ENCODE measurements at places on chromosomes 12 and 14.

- no peak for DNase-seq
These were observed 5.0 kb upstream of the EP400 start for GRCh38 chr12:131944601-131945251.

DNA sequence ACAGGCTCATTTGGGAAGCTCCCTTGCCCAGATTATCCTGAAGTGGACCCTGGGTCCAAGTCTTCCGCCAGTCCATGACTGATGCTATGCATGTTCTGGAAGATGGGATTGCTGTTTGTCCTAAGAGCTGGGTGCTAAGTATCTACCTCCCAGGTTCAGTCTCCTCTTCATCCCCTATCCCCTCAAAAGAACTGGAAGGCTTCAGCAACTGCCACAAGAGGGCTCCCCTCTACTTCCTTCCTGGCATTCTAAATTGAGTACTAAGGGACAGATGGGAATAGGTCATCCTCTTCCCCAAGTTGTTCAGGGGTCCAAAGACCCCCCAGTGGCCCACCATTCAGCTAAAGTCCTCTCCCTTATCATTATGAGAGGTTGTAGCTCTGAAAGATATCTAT is 9.0 kb upstream of the FKBP11 start:
- DNase-seq = no peak

DNA sequence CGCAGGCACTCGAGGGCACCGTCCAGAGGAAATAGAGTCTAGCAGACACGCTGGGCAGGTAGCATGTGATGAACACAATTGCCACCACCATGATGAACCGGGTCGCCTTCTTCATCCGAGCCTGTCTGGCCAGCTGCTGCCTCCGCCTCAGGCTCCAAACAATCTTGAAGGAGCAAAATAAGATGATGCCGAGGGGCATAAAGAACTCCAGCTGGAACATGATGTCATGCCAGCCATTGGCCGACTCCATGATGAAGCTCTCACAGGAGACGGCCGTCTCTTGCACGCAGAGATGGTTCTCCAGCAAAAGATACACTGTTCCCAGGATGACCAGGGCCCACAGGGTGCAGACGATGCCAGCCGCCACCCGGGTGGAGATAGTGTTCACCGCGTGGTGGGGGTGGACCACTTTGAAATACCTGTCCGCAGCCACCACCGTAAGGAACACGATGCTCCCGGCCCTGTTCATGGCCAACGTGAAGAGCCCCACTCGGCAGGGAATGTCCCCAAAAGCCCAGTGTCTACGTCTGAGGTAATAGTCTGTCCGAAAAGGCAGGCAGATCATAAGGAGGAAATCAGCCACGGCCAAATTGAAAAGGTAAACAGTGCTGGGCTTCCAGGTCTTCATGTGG is 945 bp downstream of the HCAR1 start:
- no peak for DNase-seq

DNA sequence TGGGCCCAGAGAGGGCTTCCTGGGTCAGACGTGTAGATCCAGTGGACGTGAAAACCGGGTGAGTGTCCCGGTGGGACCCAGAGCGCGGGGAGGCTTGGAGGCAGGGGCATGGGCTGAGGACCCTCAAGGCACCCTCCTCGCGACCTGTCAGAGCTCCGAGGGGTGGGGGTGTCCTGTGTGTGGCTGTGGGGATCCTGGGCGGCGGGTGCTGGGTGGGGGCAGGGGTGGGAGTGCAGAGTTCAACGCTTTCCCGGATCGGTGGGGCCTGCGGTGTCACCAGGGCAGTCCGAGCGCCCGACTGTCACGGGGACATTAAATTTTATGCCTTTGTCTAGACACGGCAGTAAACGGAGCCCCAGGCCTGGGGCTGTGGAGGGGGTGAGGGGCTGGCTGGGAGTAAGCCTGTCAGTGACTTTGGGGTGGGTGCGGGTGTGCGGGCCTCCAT is 1.0 kb downstream of the TMEM121 start:
- no peak for DNase-seq

GRCh38 chr14:88163731-88164255 is 158.9 kb downstream of the GPR65 start:
- no peak for DNase-seq

GRCh38 chr12:16587110-16587453 is 18.9 kb downstream of the LMO3 start:
- DNase-seq = no peak

GRCh38 chr12:94753036-94753679 is 102.8 kb upstream of the TMCC3 start:
- no peak for DNase-seq

DNA sequence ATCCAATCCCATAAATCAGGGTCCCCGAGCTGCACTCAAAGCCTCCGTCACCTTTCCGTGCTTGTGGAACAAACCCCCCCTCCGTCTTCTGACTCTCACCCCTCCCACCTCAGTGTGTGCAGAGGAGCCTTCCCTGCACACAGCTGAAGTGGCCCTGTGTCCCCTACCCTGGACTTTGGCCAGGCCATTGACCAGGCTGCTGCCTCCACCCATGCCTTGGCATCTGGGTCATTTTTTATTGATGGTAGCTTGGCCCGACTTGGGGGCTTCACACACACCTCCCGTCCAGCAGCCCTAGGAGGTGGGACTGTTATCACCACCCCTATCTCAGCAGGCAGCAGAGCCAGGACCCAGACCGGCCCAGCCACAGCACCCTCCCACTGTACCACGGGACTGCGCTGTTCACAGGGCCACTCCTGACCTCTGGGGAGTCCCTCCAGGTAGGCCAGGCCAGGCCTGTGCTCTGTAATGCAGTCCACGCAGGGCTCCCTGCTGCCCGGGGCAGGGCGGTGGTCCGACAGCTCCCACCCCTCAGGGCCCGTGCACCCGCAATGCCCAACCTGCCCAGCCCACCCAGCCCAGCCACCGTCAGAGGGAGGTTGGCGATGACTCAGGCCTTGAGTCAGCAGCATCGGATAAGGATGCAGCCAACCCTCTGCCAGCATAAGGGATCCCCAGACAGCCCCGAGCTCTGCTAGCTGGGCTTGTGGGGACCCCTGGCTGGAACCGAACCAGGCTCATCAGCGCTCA is 9.2 kb upstream of the INF2 start:
- peak; percentile 34 for DNase-seq

Data from AG09309 (cell line).